ENCODE measurements at places on chromosomes 5 and 9.

GRCh38 chr9:112867275-112867991, 23.2 kb downstream of the SLC46A2 start:
- no peak for DNase-seq

DNA sequence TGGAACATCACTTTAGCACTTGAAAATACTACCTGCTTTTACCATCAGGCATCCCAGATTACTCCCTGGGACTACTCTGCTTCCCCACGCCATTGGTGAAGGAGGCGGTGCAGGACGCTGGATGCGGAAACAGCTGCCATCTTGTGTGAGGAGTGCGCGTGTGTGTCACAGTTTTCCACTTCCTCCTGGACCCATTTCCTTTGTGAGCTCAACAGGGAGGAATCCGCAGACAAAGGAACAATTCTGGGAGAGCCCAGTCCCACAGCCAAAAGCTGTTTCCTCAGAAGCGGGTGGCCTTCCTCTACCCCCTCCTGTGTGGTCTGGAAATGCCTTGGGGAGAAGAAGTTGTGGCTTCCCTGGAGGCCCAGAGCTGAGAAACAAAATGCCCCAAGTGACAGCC, 16.8 kb downstream of the AFAP1L1 start:
- no peak for DNase-seq

- no peak for DNase-seq
Observed at GRCh38 chr5:125065741-125066140, 319.3 kb upstream of the ZNF608 start.

GRCh38 chr9:94140791-94141790, 56.8 kb downstream of the PTPDC1 start:
- DNase-seq, result peak; percentile 22

DNA sequence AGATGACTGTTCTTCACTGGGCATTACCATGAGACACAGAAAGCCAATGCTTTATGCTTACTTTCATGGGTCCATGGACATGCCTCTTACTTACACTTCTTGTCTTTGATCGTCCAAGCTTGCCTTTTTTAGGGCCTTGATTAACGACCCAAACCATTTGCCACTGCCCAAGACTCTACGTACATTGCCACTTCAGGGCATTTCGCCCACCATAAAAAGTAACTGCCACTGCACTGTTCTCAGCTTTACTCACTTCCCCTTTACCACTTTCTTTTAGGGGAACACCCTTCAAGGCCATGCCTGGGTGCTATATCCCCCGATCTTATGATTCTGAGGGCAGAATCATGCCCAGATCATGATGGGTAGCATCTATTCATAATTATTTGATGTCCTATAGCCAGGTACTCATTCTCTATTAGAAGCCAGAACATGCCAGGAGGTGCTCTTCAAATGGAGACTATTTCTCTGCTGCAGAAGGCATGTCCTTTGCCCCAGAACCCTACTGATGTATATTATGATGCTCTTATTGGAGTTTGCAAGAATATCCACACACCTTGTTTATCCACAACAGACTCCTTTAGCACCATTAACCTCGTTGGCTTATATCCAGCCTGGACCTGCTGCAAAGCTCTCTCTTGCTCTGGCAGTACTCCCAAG, 64.1 kb upstream of the RAD23B start:
- no peak for DNase-seq

GRCh38 chr5:59648949-59649921, 244.3 kb downstream of the PDE4D start:
- DNase-seq, result no peak

GRCh38 chr9:106878934-106879333, 16.0 kb downstream of the ZNF462 start:
- no peak for DNase-seq

GRCh38 chr5:132046880-132047299, 13.6 kb upstream of the IL3 start:
- no peak for DNase-seq

GRCh38 chr5:157951673-157952373, 92.9 kb upstream of the CLINT1 start:
- no peak for DNase-seq

GRCh38 chr5:132506094-132506692, 15.6 kb upstream of the IRF1 start:
- DNase-seq, result peak; percentile 63

GRCh38 chr9:83935276-83935935, 14.2 kb upstream of the KIF27 start:
- DNase-seq, result no peak

GRCh38 chr9:118567861-118568260, 801.4 kb downstream of the BRINP1 start:
- DNase-seq, result no peak

- no peak for DNase-seq
Observed at GRCh38 chr5:72480841-72481240, 26.4 kb downstream of the ZNF366 start.

GRCh38 chr5:90558344-90559192, at the start of gene ADGRV1:
ADGRV1 (plus strand) TSS chr5:90558797; CDS start chr5:90558896, 99 bp downstream.
- DNase-seq, result peak; percentile 43

DNA sequence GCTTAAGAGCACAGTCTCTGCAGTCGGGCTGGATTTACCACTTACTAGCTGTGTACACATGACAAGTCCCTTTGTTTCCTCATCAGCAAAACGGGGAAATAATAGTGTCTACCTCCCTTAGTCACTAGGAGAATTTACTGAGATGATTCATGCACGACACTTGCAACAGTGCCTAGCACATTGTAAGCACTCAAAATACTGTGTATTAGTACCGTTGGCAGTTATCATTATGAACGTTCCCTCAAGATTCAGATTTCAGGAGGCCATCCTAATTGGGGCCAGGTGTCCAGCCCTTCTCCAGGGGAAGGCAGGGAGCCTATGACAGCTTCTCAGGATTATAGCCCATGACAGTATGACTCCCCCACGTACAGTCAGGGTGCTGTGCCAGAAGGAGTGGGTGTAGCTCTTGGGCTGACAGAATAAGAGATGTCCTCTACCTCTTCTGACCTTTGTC, 164.3 kb downstream of the DOCK2 start:
- no peak for DNase-seq

DNA sequence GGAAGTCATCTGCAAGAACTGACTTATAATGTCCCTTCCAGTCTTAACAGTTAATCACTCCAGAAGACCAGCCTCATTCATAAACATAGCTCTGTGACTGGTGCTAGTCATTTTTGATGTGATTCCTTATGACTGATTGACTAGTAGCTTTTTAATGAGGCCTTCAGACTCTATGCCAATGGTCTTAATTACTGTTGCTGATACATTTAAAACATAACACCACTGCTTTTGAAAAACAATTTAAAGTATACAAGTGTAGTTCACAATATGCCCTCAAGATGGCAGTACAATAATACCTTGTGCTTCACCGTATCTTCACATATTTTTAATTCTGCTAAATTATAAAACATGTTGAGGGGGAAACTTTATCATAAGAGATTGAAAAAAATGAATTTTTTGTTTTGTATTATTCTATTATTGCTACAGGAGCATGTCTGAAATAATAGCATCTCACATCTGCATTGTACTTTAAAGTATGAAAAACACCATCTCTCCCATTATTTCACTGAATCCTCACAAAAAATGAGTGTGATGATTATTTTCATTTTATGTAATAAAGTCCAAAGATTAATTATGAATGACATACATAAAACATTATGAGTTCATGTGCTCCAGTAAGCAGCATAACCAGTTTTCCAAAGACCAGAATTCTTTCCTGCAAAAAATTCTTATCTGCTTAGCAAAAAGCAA, 55.2 kb upstream of the SHISAL2B start:
- peak; percentile 15 for DNase-seq

DNA sequence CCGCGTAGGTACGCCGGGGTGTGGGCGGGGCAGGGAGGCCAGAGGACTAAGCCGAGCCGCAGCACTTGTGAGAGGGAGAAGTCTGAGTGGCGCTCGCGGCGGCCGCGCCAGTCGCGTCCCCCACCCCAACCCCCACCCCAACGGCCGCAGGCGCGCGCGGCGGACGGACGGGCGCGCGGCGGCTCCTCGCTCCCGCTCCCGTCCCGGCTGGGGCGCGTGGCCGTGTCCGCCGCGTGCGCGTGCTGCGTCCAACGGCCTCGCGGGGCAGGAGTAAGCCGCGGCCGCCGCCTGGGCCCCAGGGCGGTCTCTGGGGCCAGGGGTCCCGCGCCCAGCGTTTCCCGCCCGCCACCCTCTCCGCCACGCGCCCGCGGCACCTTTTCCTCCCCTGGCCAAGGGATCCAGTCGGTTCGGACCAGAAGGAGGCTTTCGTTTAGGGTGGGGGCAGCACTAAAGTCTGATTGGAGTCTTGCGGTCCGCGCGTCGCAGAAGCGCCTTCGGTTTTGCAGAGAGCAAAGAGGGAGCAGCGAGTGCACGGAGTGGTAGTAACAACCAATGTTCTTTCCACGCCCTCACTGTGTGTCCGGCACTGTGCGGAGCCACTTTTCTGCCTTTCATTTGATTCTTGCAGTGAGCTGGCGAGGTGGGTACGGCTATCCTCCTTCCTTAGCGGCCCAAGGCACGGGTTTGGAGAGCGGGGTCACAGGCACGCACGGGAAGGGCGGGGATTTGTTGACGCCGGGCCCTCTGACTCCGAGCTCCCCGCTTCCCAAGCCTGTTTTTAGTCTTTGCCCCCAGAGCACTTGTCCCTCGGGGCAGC, 483 bp downstream of the G3BP1 start:
- DNase-seq, result peak; percentile 47

GRCh38 chr5:112196584-112196983, 222.5 kb downstream of the EPB41L4A start:
- no peak for DNase-seq

DNA sequence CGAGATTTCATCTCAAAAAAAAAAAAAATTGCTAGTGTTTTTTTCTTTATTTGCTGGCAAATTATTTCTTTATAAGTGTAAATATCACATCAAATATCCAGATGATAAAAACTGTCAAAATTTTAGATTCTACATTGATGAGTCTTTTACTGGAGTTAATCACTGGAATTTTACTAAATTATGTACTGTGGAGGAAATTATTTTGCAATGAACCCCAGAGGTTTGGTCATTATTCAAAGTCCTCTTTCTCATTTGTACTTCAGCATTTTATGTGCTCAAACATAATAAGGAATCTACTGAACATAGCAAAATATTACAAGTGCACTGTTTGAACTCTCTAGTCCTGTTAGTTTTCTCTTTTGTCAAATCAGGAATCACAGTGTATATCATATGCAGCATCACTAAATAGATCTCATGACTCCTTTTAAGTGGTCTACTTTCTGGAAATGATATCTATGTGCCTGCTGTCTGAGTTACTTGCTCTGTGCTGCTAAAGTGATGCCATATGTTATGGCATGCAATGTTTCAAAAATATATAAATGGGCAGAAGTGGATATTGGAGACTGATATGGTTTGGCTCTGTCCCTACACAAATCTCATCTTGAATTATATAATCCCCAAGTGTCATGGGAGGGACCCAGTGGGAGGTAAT, 18.0 kb downstream of the OTULINL start:
- DNase-seq, result no peak

DNA sequence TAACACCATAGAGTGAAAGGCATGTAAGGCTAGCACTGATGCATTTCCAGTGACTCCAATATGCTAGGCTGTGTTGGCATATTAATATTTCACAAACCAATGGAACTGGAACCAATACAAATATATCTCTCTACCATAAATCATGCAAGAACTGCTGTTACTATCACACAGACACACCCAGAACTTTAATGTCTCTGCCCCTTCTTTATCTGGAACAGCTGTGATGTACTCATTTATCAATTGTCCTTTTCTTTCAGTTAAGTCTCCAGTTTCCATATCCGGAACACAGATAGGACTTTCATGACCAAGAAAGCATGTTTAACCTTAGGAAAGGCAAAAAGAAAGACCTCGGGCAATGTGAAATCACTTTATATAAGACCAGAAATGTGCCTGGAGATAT, 70.3 kb downstream of the SPTLC1 start:
- no peak for DNase-seq

DNA sequence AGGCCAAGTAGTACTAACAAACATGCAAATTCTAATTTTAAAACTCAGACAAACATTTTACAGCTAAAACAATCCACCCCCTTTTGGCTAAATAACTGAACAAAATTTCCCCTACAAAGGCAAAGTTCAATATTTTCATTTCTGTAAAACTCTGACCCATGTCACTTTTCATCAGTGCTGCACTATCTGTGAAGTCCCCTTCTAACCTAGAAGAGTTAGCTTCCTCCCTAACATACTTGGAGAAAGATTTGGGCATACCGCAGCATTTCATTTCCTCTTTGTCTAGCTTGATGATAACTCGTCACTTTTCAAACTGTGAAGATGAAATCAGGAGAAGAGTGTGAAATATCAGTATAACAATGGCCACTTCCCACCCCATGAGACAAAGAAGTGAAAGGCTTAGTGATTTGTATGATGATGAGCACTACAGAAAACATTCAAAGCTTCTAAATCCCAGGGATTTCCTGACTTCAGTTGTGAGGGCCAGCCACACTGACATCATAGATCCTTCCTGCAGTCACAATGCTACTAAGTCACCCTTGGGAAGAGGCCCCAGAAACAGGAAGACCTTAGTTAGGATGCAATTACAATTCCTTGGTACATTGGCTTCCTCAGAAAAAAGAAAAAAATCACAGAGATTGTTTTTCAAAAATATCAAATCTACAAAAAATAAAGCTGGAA, at the start of gene FAM81B:
FAM81B (plus strand) TSS at position 555 of the 681 bp plus-strand sequence; CDS start at position 579, 24 bp downstream.
- DNase-seq, result no peak

DNA sequence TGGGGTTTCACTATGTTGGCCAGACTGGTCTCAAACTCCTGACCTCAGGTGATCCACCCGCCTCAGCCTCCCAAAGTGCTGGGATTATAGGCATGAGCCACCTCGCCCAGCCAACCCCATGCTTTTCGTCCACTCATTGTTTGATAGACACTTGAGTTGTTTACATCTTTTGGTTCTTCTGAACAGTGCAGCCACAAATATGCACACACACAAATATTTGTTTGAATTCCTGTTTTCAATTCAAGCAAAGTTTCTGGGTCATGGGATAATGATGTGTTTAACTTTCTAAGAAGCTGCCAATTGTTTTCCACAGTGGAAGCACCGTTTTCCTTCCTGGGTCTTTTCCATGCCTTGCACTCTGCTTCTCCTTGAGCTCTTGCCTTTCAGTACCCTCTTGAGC, 6.8 kb upstream of the PAEP start:
- DNase-seq, result no peak

DNA sequence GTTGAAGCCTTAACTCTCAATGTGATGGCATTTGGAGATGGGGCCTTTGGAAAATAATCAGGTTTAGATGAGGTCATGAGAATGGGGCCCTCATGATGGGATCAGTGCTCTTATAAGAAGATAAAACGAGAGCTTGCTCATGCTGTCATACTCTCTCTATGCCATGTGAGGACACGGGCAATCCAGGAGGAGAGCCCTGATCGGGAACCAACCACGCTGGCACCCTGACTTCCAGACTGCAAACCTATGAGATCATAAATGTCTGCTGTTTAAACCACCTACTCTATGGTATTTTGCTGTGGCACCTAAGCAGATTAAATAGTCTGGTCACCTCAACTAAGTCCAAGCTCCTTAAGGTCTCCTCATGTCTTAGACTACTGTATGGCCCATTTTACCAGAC, 10.0 kb downstream of the HMGCS1 start:
- no peak for DNase-seq

DNA sequence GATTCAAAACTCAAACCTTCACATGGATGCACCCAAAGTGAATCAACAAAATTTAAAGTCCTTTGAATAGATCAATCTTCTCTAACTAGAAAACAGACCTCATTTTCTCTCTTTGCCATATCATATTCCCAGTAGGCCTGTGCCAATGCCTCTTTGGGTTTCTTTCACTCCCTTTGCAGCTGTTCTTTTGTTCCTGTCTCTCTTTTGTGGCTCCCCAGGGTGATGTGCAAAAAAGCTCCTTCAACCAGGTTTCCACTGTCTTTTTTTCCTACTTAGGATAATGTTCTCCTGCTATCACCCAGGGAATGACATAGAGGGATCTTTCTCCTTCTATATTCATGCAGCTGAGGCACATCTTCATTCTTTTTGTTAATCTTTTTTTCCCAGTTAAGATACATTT, 54.6 kb downstream of the MARCHF3 start:
- DNase-seq, result no peak

All from GM13976 (cell line).